Airway epithelial cell (primary cell): ENCODE measurements at places on chromosomes 5 and 9. TPM values are rescaled to one million over a fixed set of nuclear protein-coding genes. Genes with fewer than 3 reads are reported as not detected.

The PGM5 gene
- 0.05 TPM in 1 of 2 replicates, not detected in the other for total RNA-seq

The PCDHB12 gene
- total RNA-seq: 0.05 and 0.07 TPM in 2 replicates

The TENT4A gene
- total RNA-seq: 11.3 and 16.4 TPM in 2 replicates

The CCDC152 gene
- 0.56 and 0.63 TPM in 2 replicates for total RNA-seq

The GFI1B gene
- not detected in 2 replicates for total RNA-seq

The ANKRD18A gene
- total RNA-seq: 0.98 and 1.6 TPM in 2 replicates

The ENTREP1 gene
- 2.0 and 2.5 TPM in 2 replicates for total RNA-seq

The ELOVL7 gene
- total RNA-seq: 3.2 and 3.8 TPM in 2 replicates

The IL33 gene
- 13.2 and 17.4 TPM in 2 replicates for total RNA-seq

The CARD9 gene
- total RNA-seq: under 0.01 and 0.21 TPM in 2 replicates

The TNFSF8 gene
- not detected in 2 replicates for total RNA-seq

The SAXO1 gene
- total RNA-seq: 0.49 TPM in 1 of 2 replicates, not detected in the other

The PCDHB5 gene
- total RNA-seq: 0.63 TPM in 1 of 2 replicates, not detected in the other

The SPINK5 gene
- 62.8 and 78.0 TPM in 2 replicates for total RNA-seq

The IQGAP2 gene
- not detected in 2 replicates for total RNA-seq
